Activated CD4-positive, alpha-beta memory T cell treated with anti-CD3 and anti-CD28 coated beads, Interleukin-2, amount 10 ng/mL, durations not matched to agents 7 days and 5 days (primary cell): ENCODE measurements at places on chromosomes 12 and 14. TPM values are rescaled to one million over a fixed set of nuclear protein-coding genes. Genes with fewer than 3 reads are reported as not detected.

The GPR33 gene
- total RNA-seq, result not detected

DNA sequence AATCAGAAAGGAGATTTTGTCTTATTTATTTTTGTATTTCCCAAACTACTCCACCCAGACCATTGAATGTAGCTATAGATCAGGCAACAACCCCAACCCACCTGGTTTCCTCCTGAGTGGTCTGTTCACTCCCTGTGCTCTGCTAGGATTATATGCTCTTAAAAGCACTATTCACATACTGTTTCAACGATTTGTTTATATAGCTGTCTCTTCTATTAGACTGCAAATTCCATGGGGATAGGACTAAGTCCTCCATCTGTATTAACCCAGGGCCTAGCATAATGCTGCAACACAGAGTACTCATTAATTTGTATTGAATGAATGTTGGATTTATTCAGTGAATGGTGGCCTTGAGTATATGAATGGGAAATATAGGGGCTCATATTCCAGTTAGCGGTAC is 307.6 kb downstream of the RAD51B start:
- peaks cover 2% of the 10 kb centered on the region for H3K36me3 ChIP-seq
- no peaks in the 10 kb centered on the region for H3K4me1 ChIP-seq
- no peak for DNase-seq

DNA sequence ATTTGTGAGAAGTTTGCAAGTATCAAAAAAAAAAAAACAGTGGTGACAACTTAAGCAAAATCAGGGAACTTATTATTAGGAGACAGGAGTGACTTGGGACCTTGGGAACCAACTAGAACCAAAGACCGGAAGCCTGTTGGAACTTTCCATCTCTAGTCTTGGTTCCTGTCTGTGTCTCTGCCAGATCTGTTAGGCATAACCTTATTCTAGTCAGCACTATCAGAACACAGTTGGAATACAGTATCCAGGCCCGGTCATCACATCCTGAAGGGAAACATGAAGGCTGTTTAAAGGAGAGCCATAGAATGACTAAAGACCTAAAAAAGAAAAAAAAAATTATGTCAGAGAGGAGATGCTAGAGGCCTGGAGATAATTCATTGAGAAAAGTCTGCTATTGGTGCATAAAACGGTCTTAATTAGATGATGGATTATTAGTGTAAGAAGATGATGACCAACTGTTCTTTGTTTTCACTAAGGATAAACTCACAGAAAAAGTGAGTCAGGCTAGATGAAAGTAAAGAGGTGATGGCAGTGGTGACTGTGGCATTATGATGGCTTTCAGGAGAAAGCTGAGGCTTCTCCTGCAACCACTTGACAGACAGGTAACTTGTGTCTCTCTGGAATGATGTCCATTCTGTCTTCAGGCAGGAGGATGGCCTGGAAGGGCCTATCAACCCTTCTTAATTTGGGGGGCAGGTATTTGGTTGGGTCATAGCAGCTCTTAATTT is 28.2 kb downstream of the DACT1 start:
- H3K4me3 ChIP-seq, result no peak overlapping the region
- peaks cover 7% of the 10 kb centered on the region for H3K4me1 ChIP-seq
- no peak overlapping the region for H3K27ac ChIP-seq
- no peak for DNase-seq
- H3K36me3 ChIP-seq, result no peaks in the 10 kb centered on the region

DNA sequence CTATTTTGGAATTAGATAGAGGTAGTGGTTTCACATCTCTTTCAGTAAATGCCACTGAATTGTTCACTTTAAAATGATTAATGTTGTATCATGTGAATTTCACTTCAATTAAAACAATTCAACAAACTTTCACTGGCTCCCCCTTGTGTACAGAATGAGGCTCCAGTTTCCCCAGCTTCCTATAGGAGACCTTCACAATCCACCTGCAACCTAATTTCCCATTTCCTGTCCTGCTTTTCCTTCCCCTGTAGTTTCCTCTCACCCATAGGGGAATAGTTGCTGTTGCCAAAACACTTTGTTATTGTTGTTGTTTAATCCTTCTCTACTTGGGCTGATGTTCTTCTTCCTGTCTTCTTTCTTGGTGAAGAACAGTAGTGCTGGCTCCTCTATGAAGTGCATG is 59.8 kb downstream of the NPAS3 start:
- no peak for DNase-seq
- no peaks in the 10 kb centered on the region for H3K27me3 ChIP-seq
- H3K4me3 ChIP-seq, result no peak overlapping the region
- H3K27ac ChIP-seq, result no peak overlapping the region
- no peaks in the 10 kb centered on the region for H3K36me3 ChIP-seq
- H3K4me1 ChIP-seq, result no peaks in the 10 kb centered on the region

GRCh38 chr14:105091517-105092170 is 26.4 kb upstream of the GPR132 start:
- peaks cover 34% of the 10 kb centered on the region for H3K4me1 ChIP-seq
- H3K27ac ChIP-seq, result peak overlapping the region; percentile 16
- H3K36me3 ChIP-seq, result no peaks in the 10 kb centered on the region
- H3K4me3 ChIP-seq, result no peak overlapping the region
- DNase-seq, result no peak

- DNase-seq, result no peak
- H3K36me3 ChIP-seq, result peaks cover 28% of the 10 kb centered on the region
- H3K4me3 ChIP-seq, result no peak overlapping the region
- no peaks in the 10 kb centered on the region for H3K27me3 ChIP-seq
These were observed 144.2 kb downstream of the ESR2 start for GRCh38 chr14:64149921-64150320.

DNA sequence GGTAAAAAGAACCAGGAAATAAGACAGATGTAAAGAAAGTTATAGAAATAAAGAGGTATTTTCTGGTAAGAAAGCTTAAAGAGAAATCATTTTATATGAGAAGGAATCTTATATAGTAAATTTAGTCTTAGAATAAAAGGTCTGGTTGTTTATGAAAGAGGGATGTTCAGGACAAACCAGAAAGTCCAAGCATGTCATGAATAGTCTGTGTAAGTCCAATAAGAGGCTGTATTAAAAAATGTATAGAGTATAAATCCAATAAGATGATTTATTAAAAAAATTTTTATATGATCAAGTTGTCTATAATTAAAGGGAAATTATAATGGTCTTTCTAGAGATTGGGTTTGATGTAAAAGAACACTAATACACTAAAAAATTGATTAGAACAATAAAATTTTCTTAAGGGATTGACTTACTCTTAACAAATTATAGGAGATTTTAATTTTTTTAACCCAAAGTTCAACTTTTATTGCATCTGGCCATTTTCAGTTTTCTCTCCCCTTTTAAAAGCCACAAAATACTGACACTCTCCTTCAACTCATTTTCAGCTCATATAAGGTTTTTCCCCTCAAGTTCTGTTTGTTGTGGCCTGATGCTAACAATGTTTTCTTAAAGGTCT is 35.1 kb downstream of the ST8SIA1 start:
- no peaks in the 10 kb centered on the region for H3K36me3 ChIP-seq
- H3K4me3 ChIP-seq, result no peak overlapping the region
- H3K27me3 ChIP-seq, result no peaks in the 10 kb centered on the region
- no peak overlapping the region for H3K27ac ChIP-seq
- H3K4me1 ChIP-seq, result no peaks in the 10 kb centered on the region

- peaks cover 15% of the 10 kb centered on the region for H3K36me3 ChIP-seq
- no peaks in the 10 kb centered on the region for H3K27me3 ChIP-seq
- H3K4me3 ChIP-seq, result no peak overlapping the region
- no peak overlapping the region for H3K27ac ChIP-seq
These were observed 52.0 kb downstream of the HELB start for GRCh38 chr12:66354291-66354690.
